Prostate gland (tissue), 2 donors: ENCODE measurements at places on chromosomes 7 and 10.

GRCh38 chr7:36151921-36152755 lies 916 bp upstream of the EEPD1 start:
- no peak for DNase-seq

DNA sequence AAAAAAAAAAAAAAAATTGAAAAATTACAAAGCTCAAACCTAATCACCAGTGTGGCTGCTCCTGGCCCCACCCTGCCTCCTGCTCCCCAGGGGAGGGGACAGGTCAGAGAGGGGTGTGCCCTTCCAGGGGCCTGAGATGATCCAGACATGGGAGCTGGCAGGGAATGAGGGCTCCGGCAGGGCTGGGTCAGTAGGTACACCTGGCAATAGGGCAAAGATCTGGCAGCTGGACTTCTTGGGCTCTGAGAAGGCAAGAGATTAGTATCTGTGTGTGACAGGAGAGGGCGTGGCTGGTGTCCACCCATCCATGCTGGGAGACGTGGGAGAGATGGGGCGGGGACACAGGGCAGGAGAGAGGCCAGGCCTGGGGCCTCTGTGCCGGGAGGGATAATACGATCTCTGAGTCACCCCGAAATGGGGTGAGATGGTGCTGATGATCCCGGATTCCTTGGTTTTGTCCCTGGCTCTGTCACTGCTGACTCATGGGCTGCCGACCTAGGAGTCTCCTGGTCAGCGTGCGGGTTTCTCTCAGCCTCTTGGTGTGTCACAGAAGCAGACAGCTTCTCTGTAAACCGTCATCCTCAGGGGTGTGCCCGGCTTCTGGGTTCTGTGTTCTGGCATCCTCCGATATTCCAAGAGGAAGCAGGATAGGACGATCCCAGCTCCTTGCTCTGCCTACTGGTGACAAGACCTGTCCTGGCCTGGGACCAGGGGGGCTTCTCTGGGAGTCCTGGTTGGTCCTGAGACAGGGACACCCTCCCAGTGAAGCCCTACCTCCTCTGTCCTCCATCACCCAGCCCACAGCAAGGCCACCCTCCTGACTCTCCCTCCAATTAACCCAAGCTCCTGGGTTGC lies 8.2 kb upstream of the CLDN4 start:
- DNase-seq = peak; percentile 59

- DNase-seq = no peak
Observed at GRCh38 chr10:114552050-114552449, 106.0 kb downstream of the ABLIM1 start.

DNA sequence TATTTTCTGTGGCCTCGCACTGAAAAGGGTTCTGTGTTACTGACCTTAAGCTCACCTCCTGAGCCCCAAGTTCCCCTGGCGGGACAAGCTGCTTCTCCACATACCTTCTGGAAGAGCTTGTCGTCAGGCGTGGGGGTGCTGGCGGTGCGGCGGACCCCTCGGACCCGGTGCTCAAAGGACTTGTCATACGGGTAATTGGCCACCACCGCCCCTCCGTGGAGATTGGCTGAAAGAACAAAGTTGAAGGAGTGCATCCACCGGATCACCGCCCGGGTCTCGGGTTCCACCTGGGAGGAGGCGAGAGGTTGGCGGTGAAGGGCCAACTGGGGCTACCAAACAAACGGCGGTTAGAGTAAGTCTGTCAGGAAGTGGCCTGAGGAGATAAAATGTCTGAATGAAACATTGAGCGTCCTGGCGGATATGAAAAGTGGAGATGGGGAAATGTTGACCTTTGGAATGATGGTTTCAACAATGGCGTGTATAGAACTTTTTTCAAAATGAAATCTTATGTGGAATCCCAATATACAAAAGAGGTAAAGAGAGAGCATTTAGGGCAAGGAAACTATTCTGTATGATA lies 16.5 kb downstream of the CPN1 start:
- DNase-seq = no peak

DNA sequence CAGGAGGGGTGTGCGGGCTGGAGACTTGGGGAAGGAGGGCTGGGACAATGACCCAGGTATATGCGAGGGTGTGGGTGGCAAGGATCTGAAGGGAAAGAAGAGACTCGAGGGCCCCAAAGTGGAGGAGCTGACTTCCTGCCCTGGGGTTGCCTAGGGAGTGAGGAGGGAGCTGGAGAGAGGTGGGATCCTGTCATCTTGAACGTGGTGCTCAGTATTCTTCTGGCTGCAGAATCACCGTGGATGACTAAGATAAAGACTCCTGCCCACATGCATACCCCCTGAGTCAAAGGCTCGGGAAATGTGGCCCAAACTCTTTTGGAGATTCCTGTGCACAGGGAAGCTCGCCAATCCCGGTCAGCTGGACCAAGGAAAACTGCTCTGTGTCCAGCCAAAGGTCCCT lies 31.2 kb downstream of the COL17A1 start:
- no peak for DNase-seq

- no peak for DNase-seq
Observed at GRCh38 chr7:4792537-4793126, 17.2 kb downstream of the AP5Z1 start.

GRCh38 chr10:117728087-117728486 lies 185.5 kb downstream of the EMX2 start:
- DNase-seq = no peak

DNA sequence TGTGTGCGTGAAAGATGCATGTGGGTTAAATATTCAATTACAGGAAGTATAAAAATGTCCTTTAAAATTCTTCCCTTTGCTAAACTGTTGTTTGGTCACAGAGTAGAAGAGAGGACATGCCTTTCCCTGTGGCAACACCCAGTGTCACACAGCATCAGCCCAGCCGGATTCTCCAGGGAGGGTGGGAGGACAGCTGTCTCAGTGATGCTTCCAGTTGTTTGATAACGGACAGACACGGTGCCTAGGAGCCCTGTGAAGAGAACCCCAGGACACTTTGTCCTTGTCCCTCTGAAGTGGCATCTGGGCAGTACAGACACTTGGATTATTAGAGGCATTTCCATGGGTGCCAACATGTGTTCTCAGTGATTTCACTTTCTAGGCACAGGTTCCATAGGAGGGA lies 306.6 kb upstream of the LRGUK start:
- no peak for DNase-seq

- DNase-seq = no peak
Observed at GRCh38 chr7:81680120-81680519, 89.7 kb downstream of the HGF start.

GRCh38 chr7:135178364-135178763 lies 7.9 kb upstream of the CYREN start:
- DNase-seq = no peak

DNA sequence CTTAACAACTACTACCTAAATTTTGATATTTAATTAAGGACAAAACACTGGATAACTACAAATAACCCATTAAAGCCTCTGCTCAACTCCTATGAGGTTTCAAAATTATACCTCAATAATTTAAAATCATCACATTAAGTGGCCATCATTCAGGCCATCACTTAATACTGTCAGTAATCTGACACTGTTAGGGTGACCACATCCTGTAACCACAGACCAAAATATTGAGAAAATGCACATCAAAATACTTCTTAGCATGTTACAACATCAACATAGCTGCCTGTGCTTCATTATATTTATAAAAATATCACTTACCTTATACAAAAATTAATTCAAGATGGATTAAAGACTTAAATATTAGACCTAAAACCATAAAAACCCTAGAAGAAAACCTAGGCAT lies 23.3 kb downstream of the SEM1 start:
- DNase-seq = no peak

DNA sequence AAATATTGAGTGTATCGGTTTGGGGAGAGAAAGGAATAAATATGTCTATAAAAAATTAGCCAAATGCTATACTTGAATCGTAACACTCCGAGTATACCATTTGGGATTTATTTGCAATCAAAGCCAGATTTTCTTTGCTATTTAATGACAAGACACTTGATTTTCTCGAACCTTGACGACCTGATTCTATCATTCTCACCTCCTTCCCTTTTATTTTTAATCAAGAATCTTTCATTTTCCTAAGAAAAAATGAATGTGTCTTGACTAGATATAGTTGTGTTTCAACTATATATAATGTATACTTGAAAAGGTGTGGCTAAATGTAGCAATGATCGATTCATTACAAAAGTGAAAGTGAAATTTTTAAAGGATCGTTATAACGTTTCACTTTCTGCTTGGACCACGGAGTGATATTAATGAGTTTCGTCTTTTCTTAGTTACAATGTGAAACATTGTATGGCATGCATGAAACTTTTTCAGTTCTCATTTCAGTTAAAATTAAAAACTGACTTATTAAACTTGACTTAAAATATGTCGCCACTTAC lies 562 bp downstream of the NUB1 start:
- DNase-seq = no peak

GRCh38 chr7:39197831-39198230 lies 220.1 kb downstream of the POU6F2 start:
- no peak for DNase-seq

DNA sequence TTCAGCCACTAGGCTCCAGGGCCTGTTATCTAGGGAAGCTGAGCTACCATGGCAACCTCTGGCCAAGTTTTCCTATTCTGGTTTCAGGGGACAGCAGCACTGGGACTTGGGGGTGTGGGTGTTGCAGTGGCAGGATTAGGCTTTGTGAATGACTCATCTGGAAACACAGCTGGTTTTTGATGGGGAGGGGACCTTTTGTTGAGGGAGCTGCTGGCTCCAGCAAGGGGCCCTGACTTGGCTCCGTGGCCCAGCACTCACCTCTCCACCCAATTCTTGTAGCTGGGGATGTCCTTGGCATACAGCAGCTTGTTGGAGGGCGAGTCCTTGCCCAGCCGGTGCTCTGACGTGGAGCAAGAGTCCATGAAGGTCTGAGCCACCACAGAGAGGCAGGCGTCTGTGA lies 435.9 kb downstream of the PLXNA4 start:
- DNase-seq = no peak

GRCh38 chr10:1123972-1124371 lies 67.8 kb downstream of the WDR37 start:
- no peak for DNase-seq

GRCh38 chr10:56823849-56824248 lies 462.8 kb upstream of the ZWINT start:
- no peak for DNase-seq

GRCh38 chr10:71799112-71799511 lies 25.8 kb upstream of the VSIR start:
- DNase-seq = no peak

- no peak for DNase-seq
Observed at GRCh38 chr7:11210374-11210773, 236.7 kb downstream of the PHF14 start.

DNA sequence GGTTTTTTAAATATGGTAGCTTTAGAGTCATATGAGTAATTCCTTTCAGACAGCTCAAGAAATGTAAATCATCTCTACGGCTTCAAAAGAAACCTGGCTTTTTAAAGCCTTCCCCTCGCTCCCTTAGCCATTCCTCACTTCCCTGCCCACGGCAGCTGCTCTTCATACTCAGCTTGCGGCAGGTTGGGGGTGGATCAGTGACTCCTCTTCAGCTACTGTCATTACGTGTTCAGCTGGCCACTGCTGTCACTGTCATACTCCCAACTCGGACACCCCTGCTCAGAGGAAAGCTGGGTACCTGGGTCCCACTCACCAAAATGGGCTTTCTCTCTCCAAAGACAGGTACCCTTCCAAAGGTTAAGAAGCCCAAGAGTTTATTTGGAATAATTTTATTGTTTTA lies 6.6 kb downstream of the YWHAG start:
- DNase-seq = no peak

- DNase-seq = no peak
Observed at GRCh38 chr10:75068523-75068922, 42.9 kb upstream of the SAMD8 start.

DNA sequence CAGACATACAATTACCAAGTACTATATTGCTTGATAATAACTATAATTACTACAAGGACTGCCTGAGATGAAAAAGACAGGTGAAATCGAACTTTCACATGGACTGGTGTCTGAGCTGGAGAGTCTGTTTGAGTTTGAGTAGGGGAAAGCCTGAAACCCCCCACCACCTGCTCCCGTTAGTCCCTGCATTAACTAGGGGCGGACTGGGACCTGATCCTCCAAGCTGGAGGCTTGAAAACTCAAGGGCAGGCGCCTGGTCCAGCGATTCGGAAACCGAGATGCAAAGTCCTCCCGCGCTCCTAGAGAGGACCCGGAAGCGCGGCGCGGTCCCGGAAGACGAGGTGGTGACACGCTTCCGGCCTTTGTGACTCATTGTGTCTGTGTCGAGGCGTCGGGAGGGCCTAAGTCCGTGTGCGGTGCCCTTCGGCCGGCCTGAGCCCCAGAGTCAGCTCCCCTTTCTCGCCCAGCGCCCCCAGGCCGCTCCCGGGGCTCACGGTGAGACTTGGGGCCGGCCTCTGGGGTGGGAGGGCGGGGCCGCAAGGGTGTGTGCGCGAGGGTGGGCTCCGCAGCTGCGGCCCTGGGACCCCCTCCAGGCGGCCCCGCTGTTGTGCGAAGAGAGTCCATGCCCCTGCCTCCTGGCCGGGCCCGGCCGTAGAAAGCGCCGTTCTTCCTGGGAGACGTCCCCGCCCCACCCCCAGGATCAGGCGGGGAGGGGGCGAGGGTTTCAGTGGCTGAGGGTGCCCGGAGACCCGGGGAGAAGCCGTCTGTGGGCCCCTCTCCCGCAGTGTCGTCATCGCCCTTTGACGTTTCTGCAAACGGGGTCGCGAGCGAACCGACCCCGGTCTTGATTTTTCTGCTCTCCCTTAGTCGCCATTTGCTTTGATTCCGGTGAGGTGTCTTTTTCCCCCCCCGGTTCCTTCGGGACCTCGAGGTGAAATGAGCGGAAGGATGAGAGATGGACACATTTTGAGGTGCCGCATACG lies at the start of gene ZKSCAN1:
Gene ZKSCAN1, plus strand, starts transcription at position 365 of the 983 bp plus-strand sequence. CDS start 7,911 bp downstream, outside the sequence.
- DNase-seq = peak; percentile 86

GRCh38 chr10:12165036-12165435 lies 30.7 kb downstream of the NUDT5 start:
- no peak for DNase-seq

DNA sequence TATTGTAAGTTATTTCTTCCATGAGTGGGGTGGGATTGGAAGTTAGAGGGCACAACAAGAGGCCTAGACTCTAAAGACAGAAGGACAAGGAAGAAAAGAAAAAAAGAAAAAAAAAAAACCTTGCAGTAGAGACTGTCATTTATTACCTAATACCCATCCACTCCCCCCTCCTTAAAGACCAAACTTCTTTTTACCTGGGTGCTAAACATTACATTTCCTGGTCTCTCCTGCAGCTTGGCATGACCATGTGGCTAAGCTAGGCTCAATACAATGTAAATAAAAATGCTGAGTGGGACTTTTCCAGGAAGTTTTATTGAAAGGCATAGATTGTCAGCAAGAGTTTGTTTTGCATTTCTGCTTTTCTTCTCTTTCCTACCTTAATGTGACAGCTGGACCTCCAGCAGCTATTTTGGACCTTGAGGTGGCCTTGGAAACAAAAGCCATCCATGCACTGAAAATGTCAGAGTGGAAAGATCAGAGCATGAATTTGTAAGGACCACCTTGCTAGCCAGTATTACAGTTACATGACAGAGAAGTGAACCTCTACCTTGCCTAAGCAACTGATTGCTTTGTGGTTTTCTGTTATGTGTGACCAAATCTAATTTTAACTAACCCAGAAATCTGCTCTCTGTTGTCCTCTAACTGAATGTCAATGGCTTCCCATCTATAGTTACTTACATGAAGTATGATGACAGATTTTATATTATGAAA lies 81.3 kb upstream of the SFMBT2 start:
- DNase-seq = no peak

- peak; percentile 46 for DNase-seq
Observed at GRCh38 chr10:21336476-21337170, 188.9 kb downstream of the SKIDA1 start.

GRCh38 chr7:124308384-124308783 lies 275.5 kb upstream of the TMEM229A start:
- no peak for DNase-seq

- DNase-seq = no peak
Observed at GRCh38 chr10:127194599-127194998, 1.8 kb downstream of the INSYN2A start.

GRCh38 chr10:24597961-24598360 lies 125.7 kb downstream of the ARHGAP21 start:
- no peak for DNase-seq
